HT1080 (cell line): ENCODE measurements at places on chromosomes 6 and 20. TPM values are rescaled to one million over a fixed set of nuclear protein-coding genes. Genes with fewer than 3 reads are reported as not detected.

- DNase-seq, result no peak
These were observed 45.9 kb downstream of the PLAGL1 start for GRCh38 chr6:143961886-143962878.

DNA sequence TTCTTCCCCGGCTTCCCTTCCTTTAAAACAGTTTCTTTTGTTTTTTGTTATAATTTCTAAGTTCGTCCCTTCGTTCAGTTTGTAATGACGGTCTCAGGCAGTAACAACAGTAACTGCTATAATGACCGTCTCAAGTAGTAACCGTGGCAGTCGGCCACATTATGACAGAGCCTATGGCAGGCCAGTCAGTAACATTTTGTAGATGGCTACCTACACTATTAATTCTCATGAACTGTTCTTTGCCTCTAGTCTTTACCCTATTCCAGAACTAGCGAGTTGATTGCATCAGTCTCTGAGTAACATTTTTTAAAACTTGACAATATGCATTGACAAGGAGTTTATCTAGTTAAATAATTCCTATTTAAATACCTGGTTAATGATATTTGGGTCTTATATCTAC lies 43.0 kb upstream of the ADGRG6 start:
- no peak for DNase-seq

- DNase-seq, result peak; percentile 61
These were observed 7.9 kb downstream of the NKX2-2 start for GRCh38 chr20:21505810-21506530.

RSPH9 gene
- not detected in 2 replicates for total RNA-seq

GRCh38 chr6:29948277-29948676 lies 5.9 kb downstream of the HLA-A start:
- DNase-seq, result no peak

- DNase-seq, result no peak
These were observed 49.2 kb downstream of the ANKS1A start for GRCh38 chr6:34938268-34938667.

DNA sequence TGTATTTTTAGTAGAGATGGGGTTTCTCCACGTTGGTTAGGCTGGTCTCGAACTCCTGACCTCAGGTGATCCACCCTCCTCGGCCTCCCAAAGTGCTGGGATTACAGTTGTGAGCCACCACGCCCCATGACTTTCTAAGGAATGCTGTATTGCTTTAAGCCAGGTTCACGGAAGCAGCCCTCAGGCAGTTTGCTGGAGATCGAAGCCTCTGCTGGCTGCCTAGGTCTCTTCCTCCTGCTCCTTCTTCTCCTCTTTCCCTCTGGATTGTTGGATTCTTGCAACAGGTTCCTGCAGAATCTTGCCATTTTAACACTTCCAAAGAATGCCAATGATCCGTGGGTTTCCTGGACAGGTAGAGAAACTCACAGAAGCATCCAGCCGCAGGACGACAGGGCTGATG lies 29.3 kb upstream of the B4GALT5 start:
- no peak for DNase-seq

EXOC2 gene
- total RNA-seq, result 19.4 and 21.3 TPM in 2 replicates

- DNase-seq, result peak; percentile 69
These were observed 30.2 kb downstream of the CHD6 start for GRCh38 chr20:41587956-41588355.

SOX4 gene
- 4.5 and 4.8 TPM in 2 replicates for total RNA-seq
